ENCODE measurements at places on chromosomes 5 and 9. TPM values are rescaled to one million over a fixed set of nuclear protein-coding genes. Genes with fewer than 3 reads are reported as not detected.

The GPR151 gene
- total RNA-seq, result 0.20 TPM

The SPATA31D4 gene
- not detected for total RNA-seq

The NPR2 gene
- 24.9 TPM for total RNA-seq

The F2RL1 gene
- 5.3 TPM for total RNA-seq
